ENCODE measurements at places on chromosomes 7 and 10. TPM values are rescaled to one million over a fixed set of nuclear protein-coding genes. Genes with fewer than 3 reads are reported as not detected.

DNA sequence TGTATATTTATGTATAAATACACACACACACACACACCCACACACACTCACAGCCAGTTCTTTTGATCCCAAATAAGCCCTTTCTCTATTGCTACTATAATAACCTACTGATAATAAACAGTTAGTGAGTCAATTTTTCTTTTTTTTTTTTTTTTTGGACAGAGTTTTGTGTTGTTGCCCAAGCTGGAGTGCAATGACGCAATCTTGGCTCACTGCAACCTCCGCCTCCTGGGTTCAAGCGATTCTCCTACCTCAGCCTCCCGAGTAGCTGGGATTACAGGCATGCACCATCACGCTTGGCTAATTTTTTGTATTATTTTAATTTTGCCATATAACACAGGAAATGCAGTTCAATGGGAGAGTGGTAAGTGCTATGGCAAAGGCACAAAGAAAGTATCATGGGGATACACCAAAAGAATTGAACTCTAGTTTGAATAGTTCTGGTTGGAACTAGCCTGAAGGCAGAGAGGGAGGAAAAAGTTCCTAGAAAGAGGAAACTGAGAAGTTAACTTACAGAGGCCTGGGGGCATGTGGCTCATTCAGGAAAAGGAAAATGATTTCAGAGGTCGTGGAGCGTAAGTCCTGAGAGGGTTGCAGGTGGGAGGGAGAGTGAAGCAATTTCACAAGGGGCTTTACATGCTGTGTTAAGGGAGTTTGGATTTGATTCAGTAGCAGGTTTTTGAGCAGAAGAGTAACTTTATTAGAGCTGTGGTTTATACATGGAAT lies 44.4 kb upstream of the JCAD start:
- DNase-seq, result no peak

DNA sequence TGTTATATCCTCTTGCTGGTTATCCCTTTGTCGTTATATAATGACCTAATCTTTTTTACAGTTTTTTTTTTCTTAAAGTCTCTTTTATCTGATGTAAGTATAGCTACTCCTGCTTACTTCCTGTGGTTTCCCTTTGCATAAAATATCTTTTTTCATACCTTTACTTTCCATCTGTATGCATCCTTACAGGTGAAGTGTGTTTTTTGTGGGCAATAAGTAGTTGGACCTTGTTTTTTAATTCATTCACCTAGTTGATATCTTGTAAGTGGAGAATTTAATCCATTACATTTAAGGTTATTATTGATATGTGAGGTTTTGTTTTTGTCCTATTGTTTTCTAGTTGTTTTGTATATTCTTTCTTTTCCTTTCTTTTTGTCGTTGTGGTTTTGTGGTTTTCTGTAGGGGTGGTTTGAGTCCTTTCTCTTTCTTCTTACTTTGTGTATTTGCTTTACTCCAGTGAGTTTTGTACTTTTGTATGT lies 168.6 kb downstream of the MLLT10 start:
- DNase-seq, result no peak

DNA sequence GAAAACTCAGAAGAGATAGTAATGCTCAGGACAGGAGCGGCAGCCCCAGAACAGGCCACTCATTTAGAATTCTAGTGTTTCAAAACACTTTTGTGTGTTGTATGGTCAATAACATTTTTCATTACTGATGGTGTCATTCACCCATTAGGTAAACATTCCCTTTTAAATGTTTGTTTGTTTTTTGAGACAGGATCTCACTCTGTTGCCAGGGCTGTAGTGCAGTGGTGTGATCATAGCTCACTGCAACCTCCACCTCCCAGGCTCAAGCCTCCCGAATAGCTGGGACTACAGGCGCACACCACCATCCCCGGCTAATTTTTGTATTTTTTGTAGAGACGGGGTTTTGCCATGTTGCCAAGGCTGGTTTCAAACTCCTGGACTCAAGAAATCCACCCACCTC lies 65.9 kb upstream of the CAPZA2 start:
- DNase-seq, result no peak

The HOXA4 gene
- total RNA-seq, result not detected

- DNase-seq, result no peak
Measured at GRCh38 chr10:104069613-104070012, 16.1 kb downstream of the COL17A1 start.

DNA sequence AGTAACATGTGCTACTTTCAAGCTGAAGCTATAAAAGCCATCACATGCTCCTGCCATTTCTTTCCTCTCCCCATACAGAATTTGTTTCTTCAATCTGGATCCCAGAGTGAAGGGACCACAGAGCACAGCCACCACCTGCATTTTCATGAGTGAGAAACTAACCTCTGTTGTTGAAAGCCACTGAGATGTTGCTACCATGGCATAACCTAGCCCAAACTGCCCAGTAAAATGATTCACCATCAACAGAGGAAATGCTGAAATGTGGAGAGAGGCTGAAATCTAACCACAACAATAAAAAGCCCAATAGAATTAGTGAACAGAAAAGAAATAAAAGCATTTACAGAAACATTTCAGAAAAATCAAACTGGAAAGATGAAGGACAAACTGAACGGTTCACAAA lies 125.2 kb downstream of the AMPH start:
- DNase-seq, result no peak

DNA sequence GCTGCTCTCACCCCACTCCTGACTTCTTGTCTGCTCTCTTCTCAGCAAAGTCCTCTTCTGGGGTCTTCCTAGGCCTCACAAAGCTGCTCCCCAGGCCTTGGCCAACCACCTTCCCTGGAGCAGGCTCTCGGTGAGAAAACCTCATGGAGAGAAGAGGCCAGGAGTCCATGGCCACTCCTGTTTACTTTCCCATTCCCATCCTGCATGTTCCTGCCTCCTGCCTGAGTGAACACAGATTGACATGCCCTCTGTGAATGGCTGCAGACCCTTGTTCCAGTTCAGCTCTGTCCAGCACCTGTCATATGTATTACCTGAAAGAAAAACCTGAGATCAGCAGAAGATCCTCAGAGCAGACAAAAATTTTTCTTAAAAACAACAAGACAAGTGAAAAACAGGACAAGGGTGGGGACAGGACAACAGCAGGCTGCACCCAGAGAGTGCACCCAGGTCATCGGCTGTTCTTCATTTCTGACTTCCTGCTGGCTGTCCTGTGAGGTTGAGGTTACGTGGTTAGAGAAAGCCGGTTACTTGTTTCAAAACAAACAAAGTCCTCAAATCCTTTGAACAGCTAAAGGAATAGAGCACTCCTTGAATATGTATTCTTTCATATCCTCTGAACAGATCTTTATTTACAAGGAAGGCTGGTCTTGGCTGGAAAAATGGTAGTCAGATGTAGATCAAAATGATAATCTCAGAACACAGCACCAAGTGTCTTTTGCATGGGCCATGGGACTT lies 34.0 kb upstream of the DLD start:
- DNase-seq, result no peak

- no peak for DNase-seq
Measured at GRCh38 chr7:67525588-67525987, 529.0 kb downstream of the TYW1 start.

GRCh38 chr7:155987681-155988235 lies 175.5 kb upstream of the SHH start:
- no peak for DNase-seq

The EVX1 gene
- not detected for total RNA-seq

The DRGX gene
- not detected for total RNA-seq

DNA sequence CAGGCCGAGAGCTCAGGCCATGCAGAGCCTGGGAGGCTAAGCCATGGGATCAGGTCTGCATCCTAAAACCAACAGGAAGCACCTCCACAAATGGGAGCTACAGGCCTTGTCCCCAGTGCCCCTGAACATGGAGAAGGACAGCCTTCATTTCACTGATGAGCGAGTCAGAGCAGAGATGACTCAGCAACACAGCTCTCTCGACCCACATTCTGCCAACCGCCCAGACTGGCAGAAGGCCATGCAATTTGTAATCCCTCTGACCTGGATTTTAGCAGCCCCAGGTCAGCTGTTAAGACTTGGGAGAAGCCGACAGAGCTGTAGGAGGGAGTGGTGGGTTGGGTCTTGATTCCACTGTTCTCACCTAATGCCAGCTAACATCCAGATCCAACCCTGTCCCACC lies 25.5 kb downstream of the VOPP1 start:
- DNase-seq, result no peak

DNA sequence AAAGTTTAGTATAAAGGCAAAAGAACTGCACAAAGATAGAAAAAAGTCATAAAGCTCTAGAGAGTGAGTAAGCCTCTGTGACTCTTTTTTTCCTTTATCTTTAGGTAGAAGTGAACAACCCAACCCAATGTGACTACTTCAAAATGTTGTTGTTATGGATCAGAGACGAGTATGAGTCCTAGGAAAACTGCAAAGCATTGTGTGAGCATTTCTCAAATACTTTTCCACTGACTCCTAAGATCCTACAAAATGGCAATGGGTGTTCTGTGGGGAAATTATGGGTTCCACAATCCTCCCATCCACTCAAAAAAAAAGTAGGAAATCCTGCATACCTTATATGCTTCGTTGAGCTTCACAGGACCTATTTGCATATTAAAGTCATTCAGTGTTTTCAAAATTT lies 177.1 kb downstream of the DGKI start:
- no peak for DNase-seq

GRCh38 chr7:102415685-102416225 lies 17.6 kb upstream of the ORAI2 start:
- peak; percentile 90 for DNase-seq

- DNase-seq, result no peak
Measured at GRCh38 chr10:13161857-13162271, 506 bp downstream of the MCM10 start.

The MKI67 gene
- total RNA-seq, result 13.5 TPM

- no peak for DNase-seq
Measured at GRCh38 chr10:125015356-125015944, 73.5 kb downstream of the ZRANB1 start.

GRCh38 chr7:85095806-85096205 lies 91.0 kb downstream of the SEMA3D start:
- DNase-seq, result no peak

GRCh38 chr10:30017556-30017955 lies 41.8 kb downstream of the JCAD start:
- DNase-seq, result no peak

The FAM25C gene
- not detected for total RNA-seq

The NODAL gene
- not detected for total RNA-seq

The TFR2 gene
- total RNA-seq, result 8.0 TPM

GRCh38 chr10:113019692-113020474 lies 69.8 kb downstream of the TCF7L2 start:
- no peak for DNase-seq

- DNase-seq, result no peak
Measured at GRCh38 chr10:48470115-48470892, 134.6 kb downstream of the ARHGAP22 start.

GRCh38 chr7:159010937-159011721 lies 133.5 kb downstream of the VIPR2 start:
- DNase-seq, result no peak

The LRRN3 gene
- 1.7 TPM for total RNA-seq

DNA sequence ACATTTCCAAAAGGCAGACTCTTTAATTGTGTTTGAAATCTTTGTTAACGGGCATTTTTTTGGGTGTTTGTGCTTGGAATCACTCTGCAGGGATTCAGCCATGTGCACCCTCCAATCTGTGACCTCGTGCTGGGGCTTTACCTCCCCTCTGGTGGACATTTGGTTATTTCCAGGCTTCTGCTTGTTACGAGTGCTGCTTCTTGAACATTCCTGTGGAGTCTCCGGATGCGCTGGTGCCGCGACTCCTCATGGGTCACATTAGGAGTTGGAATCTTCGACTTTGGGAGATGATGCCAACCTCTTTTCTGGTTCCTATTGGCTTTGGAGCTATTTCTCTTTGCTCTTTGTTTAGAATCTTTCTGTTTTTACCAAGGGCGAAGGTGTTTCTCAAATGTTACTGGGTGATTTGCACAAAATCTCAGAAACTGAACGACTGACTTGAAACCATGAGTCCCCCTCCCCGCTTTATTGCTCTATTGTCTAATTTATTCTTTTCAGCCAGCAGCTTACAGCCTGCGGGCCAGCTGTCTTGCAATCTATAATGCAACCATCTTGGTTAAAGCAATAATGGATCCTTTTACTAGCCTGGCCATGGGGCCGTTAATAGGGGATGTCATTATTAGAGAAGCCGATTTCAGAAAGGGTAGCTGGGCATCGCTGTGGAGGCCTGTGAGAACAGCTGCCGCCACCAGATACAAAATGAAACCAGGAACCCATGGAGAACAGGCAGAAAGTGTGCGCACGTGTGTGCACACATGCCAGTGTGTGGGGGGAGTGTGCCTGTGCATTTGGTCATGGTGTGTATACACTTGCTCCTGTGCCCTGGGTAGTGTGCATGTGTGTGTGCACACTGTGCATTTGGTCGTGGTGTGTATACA lies 9.9 kb upstream of the DPYSL4 start:
- no peak for DNase-seq

DNA sequence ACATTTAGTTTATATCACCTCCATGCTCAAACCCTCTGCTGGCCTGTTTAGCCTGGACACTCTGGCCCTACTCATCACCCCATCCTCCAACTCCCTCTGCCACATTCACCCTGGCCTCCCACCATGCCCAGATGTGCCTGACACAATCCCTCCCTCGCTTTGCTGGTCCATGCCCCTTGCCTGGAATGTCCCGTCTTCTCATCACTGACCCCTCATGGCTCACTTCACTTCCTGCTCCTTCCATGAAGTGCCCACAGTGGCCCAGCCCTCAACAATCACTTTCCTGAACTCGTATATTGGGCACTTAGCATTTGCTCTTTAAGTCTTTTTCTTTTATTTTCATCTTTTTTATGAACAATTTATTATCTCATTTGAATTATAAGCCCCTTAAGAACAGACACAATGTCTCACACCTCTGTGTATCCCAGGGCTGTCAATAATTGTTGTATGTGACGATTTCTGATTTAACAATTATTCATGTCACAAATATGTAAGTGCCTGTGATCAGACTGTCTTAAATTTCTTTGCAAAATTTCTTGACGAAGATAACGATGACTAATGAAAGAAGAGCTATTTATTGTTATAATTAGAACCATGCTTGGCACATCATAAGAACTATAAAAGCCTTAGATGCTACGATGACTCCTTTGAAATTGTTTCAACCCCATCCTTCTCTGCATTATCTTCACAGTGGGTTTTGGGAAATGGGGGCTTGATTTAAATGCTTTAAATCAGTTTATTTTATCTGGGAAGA lies 209.9 kb upstream of the YAE1 start:
- no peak for DNase-seq

DNA sequence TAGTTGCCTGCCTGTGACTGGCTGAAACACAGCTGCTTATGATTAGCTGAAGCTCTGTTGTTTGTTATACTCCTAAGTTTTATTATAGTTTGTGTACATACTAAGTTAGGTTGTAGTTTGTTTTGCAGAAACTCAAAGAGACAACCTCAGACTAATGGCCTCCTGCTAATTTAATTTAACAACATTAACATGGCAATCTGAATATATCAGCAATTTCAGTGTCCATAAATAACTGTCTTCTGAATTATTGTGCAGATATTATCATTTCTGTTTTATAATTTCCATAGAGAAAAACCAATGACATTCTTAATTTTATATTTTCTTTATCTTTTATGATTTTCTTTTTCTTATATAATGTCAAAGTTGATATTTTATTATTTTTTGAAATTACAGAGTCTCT lies 298.1 kb upstream of the PLXDC2 start:
- no peak for DNase-seq

GRCh38 chr10:4217187-4217586 lies 432.2 kb upstream of the KLF6 start:
- DNase-seq, result no peak
